ENCODE measurements at places on chromosomes 16 and 17. TPM values are rescaled to one million over a fixed set of nuclear protein-coding genes. Genes with fewer than 3 reads are reported as not detected.

- no peak for DNase-seq
Observed at GRCh38 chr17:30116345-30116660, 313 bp upstream of the NSRP1 start.

DNA sequence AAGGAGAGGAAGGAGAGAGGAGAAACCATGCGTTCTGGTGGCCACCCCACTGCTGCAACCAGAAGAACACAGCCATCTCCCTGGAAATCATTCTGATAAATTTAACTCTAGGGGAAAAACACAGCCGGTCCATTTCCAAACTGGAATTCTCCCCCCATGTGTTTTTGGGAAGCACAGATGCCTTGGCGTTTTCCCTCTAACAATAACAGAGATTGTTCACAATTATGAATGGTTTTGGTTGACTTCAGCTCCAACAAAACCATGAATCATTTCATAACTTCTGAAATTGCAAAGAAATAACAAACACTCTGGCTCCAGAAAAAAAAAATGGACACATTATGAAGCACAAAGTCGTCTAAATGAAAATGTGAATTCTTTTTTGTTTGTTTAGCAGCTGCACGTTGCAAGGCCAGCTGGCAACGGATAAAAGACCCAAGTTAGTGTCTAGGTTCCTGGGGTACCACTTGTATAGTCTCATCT lies 46.2 kb downstream of the GNAO1 start:
- DNase-seq: no peak

KRTAP17-1 gene
- not detected for total RNA-seq

- DNase-seq: no peak
Observed at GRCh38 chr16:20401066-20401465, 3.5 kb downstream of the PDILT start.

DNA sequence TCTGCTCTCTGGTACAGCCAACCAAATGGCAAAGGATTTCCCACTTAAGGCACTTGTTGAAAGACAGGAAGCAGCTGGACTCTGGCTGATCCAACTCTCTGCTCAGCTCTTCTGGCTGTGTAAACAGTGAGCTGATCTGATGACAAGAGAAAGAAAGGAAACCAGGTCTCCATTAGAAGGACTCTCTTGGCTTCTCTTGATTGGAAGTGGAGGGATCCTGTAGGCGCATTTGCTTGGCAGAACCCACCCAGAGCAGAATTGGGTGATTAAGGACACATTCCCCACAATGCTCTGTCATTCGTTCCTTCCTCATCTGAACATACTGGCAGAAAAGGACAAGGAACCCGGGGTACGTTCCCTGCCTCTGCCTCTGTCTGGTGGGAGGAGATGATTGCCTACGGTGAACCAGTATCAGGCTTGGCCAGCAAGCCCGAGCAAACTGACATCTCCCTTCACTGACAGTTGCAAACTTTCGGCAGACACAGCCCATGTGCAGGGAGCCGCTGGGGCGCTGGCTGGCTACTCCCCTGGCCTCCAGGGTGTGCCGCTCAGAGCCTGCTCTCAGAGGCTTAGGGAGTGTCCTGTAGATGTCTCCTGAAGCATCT lies 29.1 kb downstream of the LDHD start:
- DNase-seq: peak; percentile 75

CCL5 gene
- total RNA-seq: 2.2 TPM

DNA sequence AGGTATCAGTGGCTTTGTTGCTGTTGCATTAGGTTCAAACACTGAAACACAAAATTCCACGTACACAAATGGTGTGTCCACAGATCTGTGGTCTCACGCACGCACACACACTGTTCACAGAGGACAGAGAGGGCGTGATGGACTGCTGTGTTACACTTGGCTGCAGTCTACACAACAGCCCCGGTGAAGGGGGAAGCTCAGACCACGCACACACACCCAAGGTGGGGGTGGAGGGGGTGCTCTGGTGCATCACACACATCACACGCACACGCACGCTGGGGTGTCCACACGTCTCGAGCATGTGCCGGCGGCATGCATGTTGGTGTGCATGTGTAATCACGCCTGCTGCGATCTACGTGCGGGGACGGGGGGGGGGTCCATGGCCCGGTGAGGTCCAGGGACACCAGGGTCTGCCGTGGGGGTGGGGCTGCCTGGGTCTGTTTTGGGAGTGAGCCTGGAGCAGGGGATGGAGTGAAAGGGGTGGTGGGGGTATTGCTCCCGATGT lies 7.3 kb downstream of the HSD3B7 start:
- no peak for DNase-seq

- DNase-seq: no peak
Observed at GRCh38 chr17:73091410-73091769, 1.1 kb downstream of the SLC39A11 start.

GRCh38 chr16:89453501-89454321 lies 36.6 kb downstream of the ANKRD11 start:
- no peak for DNase-seq

- no peak for DNase-seq
Observed at GRCh38 chr17:64599187-64599676, 62.9 kb downstream of the SMURF2 start.

DNA sequence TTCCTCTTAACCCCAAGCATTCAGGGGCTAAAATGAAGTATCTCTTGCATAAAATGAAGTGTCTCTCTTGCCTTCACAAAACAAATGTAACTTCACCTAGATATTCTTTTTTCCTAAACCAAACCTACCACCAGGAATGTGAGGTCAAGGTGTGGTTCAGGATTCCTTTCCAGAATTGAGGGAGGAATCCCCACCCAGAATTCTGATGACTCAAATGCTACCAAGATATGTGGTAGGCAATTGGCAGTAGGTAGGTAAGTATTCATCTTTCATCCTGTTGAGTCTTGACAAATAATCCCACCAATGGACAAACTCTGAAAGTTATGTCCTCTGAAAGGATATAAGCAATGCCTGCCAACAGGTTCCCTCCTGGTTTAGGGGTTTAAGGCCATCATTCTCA lies 26.2 kb downstream of the TRIM16 start:
- DNase-seq: no peak

- DNase-seq: no peak
Observed at GRCh38 chr17:37430051-37430627, 23.5 kb downstream of the TADA2A start.

GRCh38 chr17:79255456-79255855 lies 180.8 kb downstream of the ENGASE start:
- no peak for DNase-seq

DNA sequence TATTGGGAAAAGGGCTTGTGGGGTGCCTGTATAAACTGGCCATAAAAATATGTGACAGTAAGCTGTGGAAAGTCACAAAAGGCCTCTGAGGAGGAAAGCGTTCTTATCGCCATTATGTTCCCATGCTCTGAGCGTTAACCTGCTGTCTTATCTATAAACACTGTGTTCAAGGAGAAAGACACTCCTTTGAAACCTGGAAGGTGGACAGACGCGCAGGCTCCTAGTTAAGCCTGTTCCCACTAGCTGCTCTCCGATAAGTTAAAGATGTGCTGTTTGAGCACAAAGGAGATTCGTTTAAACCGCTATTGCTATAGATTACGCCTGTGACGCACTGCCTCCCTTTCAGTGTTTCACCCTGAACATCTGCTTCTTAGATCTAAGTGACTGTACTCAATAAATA lies 5.2 kb downstream of the ALOX12B start:
- no peak for DNase-seq

NPIPA1 gene
- total RNA-seq: 19.8 TPM

HS3ST6 gene
- not detected for total RNA-seq

DNA sequence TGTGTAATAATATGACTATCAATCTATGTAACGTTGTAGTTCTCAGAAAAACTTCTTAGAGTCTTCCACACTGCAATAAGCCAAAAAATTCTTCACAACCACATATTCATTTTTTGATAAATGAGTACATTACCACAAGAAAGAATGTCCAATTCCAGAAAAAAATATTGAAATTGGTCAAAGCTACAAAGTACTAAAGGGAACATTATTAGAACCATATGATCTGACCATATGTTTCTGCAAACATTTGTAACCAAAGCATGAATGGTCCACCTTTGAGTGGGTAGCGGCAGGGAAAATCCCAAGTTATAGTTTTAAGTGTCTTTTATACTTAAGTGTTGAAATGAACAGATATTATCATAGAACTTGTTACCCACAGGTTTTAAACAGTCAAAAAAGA lies 71.7 kb upstream of the NACA2 start:
- DNase-seq: no peak

GRCh38 chr17:8369944-8370343 lies 6.6 kb downstream of the KRABD2 start:
- no peak for DNase-seq

GRCh38 chr16:14489460-14489859 lies 140.6 kb downstream of the PARN start:
- DNase-seq: no peak

BAIAP3 gene
- 2.3 TPM for total RNA-seq

DNAAF8 gene
- 0.70 TPM for total RNA-seq

SGCA gene
- not detected for total RNA-seq

TMEM88 gene
- total RNA-seq: 0.65 TPM

- DNase-seq: peak; percentile 90
Observed at GRCh38 chr17:36482611-36483504, 3.6 kb upstream of the ZNHIT3 start.

KRT20 gene
- not detected for total RNA-seq

NTHL1 gene
- 10.4 TPM for total RNA-seq

ITGA2B gene
- total RNA-seq: 23.8 TPM

ZNF267 gene
- total RNA-seq: 4.9 TPM

CUEDC1 gene
- total RNA-seq: 3.2 TPM

KCNJ2 gene
- 2.3 TPM for total RNA-seq
